Caki2 (cell line): ENCODE measurements at places on chromosomes 13 and 19. TPM values are rescaled to one million over a fixed set of nuclear protein-coding genes. Genes with fewer than 3 reads are reported as not detected.

The SIGLECL1 gene
- 52.0 and 60.2 TPM in 2 replicates for total RNA-seq

The IGFL1 gene
- not detected in 2 replicates for total RNA-seq

DNA sequence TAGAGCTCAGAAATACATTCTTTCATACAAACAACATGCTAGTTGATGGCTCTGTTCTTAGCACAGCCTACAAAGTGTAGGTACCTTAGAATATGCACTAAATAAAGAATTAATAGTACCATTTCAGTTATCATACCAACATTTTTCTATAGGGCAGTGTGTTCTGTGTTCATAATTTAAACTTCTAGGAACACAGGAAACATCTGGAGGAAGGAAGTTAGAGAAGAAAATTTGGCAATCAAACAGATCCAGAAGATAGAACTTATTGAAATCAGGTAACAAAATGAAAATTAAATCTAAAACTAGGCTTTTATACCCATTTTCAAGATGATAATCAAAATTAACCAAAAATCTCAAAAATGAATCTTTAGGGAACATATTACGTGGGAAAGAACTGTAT lies 527.5 kb downstream of the DCT start:
- DNase-seq = no peak

DNA sequence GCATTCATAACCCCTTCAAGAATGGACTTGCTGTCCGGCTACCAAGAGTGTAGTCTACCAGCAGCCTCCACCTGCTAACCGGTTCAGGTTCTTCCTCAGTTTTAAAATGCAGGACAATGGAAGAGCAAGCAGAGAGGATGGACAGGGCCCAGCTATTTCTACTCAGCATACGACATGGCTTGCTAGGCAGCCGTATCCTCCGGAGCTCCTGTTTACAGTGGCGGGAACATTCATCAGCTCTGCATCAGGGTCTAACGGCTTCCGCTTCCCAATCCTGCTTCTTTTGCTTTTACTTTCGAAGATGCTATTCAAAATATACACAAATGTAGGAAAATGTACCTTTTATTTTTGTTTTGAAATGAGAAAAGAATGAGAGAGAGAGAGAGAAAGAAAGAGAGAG lies 118.5 kb downstream of the TRPC4 start:
- no peak for DNase-seq

GRCh38 chr13:112674412-112675365 lies 15.1 kb upstream of the ATP11A start:
- no peak for DNase-seq
